Fibroblast of skin of right quadriceps (primary cell): ENCODE measurements at places on chromosomes 1 and 21.

DNA sequence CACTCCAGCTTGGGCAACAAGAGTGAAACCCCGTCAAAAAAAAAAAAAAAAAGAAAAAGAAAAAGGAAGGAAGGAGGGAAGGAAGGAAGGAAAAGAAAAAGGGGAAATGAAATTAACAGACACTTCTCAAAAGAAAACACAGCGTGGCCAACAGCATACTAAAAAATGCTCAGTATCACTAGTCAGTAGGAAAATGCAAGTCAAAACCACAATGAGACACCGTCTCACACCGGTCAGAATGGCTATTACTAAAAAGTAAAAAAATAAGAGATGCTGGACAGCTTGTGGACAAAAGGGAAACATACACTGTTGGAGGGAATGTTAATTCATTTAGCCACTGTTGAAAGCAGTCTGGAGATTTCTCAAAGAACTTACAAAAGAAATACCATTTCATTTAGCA, 369.5 kb upstream of the BRINP3 start:
- DNase-seq = no peak

DNA sequence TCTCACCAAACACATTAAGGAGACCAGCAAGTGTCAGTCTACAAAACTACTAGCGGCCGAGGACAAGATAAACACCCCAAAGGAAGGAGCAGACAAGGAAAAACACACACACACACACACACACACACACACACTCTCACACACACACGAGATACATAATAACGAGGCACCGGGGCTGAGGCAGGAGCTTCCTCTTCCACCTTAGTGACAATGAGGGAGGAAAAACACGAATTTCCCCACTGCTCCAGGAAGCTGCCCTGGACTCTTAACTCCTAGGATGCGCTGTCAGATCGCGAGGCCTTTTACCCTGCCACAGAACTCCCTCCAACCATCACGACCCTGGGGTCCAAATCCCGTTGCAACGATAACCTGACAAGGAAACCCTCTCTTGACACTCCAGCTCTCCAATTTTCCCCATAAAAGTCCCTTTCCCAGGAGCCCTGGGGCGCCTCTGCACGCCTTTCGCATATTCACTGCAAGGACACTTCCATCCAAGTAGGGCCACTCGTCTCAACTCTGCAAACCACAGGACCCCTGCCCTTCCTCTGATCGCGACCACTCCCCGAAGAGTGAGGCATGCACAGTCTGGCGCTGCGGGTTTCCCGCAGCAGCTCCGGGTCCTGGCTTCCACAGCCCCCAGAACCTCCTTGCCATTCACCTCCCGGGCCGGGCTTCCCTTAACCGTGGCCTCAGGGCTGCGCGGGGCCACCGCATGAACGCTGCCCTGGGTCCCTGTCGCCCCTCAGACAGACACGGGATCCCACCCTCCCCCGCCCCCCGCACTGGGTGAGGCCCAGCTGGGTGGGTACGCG, 581 bp downstream of the ETV3 start:
- DNase-seq = no peak

DNA sequence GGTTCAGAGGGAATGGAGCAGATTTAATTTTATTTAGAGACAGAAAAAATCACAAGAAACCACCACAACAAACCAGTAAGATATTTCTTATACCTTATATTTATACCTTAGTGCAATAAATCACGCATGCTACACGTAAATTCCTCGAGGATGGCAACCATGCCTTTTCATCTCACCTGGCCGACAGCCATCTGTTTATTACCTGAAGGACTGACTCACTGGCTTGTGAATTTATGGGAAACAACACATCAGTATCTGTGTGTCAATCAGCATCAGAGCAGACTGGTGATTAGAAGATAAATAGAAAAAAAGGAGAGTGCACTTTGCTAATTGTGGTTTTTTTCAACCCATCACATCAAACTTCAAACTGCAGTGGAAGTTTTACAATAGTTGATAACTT, 58.4 kb downstream of the S1PR1 start:
- DNase-seq = no peak

DNA sequence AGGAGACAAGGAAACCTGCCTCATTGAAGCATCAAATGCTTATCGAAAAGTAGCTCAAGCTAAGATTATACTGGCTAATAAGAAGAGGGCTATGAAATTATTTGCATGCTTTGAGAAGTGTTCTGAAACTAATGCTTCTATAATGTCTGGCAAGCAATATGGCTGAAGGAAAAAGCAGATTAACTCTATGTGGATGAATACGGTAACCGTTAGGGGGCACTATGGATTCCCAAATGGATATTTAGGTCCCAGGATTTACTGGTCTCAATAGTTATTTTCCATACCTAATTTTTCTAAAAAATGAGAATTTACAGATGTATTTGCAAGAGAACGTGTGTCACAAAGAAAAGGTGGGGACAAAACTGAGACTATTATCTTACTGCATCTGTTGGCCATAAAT, 34.6 kb upstream of the RRP15 start:
- DNase-seq = no peak

DNA sequence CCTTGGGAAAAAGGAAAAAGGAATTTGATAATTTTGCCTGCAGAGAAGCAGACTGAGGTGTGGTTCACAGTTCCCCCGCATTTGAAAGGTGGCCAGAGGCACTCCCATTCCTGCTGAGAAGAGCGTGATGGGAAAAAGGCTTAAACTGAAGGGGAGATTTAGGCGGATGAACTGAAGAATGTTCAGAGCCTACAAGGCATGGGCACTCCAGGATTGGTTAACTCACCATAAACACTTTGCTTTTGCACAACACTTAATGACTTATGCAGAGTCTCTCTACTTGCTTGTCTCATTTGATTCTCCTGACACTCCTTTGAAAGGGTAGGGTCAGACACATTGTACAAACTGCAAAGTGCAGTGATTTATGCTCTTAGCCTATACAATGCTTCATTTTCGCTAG, 119.6 kb upstream of the RUNX1 start:
- no peak for DNase-seq

GRCh38 chr1:228978484-228979324, 243.4 kb downstream of the RHOU start:
- DNase-seq = no peak

DNA sequence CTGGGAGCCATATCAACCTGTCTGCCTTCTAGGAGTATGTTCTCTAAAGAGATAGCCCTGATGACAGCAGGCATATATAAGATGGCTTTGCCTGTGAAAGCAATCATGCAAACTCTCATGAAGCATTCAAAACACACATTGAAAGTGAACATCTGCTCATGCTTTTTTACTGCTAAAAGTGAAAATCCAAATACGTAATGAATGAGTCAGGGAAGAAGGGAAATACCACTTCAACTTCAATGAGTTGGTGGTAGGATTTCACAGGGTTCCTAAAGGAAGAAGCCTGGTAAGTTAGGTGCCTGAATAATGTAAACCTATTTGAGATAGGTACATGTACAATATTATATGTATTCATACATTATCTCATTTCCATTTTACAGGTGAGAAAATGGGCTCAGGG, 50.5 kb upstream of the SLFNL1 start:
- peak; percentile 42 for DNase-seq

DNA sequence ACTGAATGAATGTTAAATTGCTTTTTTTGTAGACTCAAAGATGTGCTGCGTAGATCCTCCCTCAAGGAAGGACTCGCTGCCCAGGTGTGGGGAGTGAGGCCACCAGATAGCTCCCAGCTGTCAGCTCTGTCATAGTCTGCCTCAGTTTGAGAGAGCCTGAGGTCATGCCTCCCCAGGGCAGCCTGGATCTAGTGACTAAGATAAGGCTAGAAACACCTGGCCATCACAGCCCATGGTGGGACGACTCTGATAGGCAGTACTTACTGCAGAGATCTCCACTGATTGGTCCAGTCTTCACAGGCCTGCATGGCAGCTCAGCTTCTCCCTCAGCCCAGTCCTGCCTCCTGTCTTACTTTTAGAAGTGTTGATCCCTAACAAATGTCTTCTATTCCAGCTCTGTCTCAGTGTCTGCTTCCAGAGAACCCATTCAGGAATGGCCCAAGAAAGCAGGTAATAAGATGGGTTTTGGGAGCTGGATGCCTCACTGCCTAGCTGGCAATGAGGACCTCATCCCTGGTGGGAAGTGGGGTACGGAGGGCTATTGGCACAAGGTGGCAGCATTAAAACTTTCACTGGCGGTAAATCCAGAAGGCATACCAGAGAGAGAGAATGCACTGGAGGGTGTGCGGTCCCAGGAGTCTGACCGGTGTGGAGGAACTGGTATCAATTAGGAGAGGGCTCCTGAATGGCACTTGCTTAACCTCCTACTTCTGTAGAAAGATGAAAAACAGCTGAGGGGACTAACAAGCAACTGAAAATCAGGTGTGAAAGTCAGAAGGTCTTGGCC, 55.3 kb upstream of the GPR37L1 start:
- no peak for DNase-seq

GRCh38 chr1:12163210-12163609, 3.6 kb upstream of the TNFRSF1B start:
- DNase-seq = no peak

- DNase-seq = no peak
Measured at GRCh38 chr1:162551969-162552683, 9.4 kb upstream of the UAP1 start.

DNA sequence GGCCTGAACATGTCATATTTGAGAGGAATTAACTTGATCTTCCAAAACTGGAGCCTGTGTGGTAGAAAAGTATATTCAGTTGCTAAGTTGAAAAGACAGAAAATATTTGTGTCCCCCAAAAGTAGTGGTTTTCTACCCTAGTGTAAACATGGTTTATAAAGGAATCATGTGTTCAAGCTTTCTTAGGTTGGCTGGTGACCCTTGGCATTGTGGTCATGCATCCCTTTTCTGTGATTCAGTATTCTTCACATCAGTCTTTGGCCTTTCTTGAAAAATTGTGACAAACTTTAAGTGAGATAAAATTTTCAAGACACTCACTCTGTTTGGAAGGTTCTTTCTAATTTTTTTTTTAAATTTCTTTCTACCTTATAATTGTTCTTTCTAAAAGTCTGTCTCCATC, 193.2 kb downstream of the DHRS3 start:
- no peak for DNase-seq

DNA sequence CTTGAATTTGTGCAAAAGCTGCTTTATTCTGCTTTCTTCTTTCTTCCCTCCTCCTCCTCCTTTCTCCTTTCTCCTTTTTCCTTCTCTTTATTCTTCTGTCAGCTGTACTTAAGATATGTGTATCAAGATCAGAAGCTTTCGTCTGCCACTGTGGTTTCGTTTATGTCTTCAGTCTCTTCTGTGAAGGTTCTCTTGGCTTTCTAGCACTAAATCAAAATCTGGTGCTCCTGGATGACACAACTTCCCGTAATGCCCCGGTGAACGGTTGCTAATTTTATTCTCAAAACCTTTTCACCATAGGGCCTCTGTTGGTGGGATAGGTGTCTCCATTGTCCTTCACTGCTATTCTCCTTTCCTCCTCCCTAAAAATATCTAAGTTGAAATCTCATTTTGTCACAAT, 5.0 kb downstream of the ATF6 start:
- no peak for DNase-seq

DNA sequence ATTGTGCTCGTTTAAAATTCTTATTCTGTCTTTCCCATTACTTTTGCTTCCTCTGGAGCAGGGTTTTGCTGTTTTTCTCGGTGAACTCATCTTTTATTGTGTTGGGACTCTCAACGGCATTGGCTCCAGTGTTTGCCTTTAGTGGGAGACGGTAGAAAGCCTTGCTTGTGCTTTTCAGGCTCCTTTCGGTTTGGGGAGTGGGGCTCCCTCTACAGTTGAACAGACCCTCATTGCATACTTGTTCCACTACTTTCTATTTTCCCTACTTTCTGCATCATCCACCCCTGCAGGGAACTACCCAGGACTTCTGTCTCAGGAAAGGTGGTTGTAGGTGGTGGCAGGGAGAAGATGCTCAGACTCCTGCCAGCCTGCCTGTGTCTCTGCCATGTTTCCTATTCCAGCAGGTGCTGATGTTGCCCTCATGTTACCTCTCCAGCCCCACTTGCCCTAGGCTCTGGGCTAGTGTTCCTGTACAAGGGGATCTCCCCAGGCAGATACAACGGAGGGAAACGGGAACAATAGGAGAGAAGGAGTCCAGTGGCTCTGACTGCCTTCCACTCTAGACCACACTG, 68.5 kb upstream of the ZBTB18 start:
- no peak for DNase-seq

- DNase-seq = no peak
Measured at GRCh38 chr1:59018860-59019259, 235.0 kb upstream of the JUN start.

DNA sequence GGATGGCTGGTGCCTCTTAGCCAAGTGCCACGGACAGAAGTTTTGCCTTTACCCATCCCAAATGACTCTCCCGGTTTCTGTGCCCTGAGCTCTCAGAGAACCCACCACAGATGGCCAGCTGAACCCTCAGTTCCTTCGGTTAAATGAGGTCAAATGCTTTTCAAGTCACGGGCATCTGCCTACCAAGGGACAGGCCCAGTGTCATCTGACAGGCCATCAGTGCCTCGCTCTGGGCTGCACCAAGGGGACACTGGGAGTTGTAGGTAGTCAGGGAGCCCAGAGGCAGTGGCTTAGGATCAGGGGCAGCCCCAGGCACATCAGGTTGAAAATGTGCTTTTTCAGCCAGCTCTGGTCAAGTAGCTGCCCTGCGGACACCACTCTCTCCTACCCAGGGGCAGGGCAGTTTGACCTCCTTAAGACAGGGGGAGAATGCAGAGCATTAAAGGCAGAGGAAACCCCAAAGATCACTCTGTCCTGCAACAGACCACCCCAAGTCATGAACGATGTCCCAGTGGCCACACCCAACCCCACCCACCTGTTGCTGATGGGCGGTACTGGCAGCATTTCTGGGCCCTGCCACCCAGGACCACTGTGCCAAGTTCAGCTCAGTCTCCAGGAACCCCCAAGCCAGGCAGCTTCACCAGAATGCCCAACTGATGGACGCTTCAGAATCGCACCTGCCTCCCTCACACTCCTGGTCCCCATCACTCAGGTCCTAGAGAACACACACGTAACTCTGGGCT, 60.7 kb downstream of the CASZ1 start:
- DNase-seq = no peak

GRCh38 chr1:2976180-2976562, 45.1 kb upstream of the ACTRT2 start:
- no peak for DNase-seq

DNA sequence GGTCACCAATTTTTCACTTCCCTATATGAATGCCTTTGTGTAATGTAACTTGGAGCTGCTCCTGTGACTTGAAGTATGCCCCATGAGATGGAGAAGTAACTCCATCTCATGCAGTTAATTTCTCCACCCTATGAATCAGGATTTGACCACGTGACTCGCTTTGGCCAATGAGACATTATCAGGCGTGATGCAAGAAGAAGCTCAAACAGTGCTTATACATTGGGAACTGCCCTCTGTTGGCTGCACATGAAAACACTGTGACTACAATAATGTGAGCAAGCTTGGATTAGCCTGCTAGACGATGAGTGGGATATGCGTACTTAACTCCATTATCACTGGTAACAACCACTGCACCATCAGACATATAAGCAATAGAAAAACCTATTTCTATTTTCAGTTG, 684.4 kb downstream of the PLA2G4A start:
- DNase-seq = no peak

GRCh38 chr21:45153358-45154318, 79.3 kb downstream of the ADARB1 start:
- DNase-seq = peak; percentile 77

- no peak for DNase-seq
Measured at GRCh38 chr1:109433322-109433721, 7.1 kb upstream of the PSMA5 start.
